Inflammatory macrophage treated with lipopolysaccharide for 4 hours (primary cell): ENCODE measurements at places on chromosomes 3 and 15.
A peak's percentile ranks its signal among the peaks of the same experiment; 100 is the strongest.

GRCh38 chr3:4503050-4503449 is 9.9 kb downstream of the ITPR1 start:
- DNase-seq: no peak

DNA sequence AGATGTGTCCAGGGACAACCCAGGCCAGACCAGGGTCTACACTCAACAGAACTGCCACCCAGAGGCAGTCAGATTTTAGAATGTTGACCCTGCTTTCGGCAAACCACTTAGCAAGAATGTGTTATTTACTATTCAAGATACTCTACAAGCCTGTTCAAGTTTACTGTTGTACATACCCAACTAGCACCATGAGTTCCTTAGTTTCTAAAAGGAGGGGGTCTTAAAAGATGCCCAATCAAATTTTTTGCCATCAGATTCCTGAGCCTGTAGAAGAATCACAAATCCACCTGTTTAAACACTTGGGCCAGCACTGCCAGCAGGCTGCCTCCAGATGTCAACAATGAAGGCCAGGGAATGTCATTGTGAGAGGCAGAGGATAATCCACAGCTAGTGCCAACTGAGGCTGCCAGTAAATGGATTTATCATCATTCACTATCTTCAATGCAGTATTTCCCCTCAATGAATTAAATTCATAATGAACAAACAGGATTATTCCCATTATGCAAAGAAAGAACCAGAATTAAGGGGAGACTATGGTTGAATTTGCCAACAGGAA is 43.5 kb upstream of the SNRPA1 start:
- no peak for DNase-seq

- no peak for DNase-seq
Observed at GRCh38 chr3:117761703-117762620, 1052.4 kb downstream of the TUSC7 start.

DNA sequence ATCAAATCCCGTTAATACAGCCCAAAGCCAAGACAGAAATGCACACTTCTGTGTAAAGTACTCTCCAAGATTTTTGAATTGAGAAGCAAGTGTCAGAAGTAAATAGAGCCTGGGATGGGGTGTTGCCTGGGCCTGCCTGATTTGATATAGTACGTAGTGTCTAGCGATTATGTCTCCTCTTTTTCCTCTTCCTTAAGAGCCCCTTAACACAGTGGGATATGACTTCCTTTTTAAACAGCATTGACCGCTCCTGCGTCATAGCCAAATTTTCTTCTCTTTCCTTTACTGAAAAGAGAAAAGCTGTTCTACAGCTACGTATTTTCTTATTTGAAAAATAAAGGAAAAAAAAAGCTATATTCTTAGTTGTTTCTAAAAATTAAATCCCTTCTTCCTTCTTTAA is 97.7 kb downstream of the PLCL2 start:
- DNase-seq: no peak

GRCh38 chr3:4562595-4562994 is 69.4 kb downstream of the ITPR1 start:
- no peak for DNase-seq

DNA sequence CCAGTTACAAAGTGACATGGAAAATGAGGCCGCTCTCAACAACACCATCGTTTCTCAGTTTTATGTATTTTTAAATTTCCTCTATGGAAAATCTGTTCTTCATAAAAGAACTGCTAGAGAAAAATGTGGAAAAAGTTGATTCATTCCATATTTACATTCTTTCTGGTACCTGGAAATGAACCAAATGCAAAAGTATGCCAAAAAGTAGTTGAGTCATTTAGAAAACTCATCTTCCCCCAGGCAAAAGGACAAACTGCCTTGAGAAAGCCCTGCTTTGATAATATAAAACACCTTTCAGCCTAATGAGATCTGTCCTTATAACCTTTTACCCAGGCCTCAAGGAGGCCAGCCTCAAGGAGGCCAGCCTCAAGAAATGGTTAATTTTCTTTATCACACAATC is 283.0 kb upstream of the VEPH1 start:
- no peak for DNase-seq

GRCh38 chr15:55318588-55319494 is at the start of the genes PIGB and PIGBOS1:
TSS of gene PIGB (plus strand) at chr15:55319222. CDS start at chr15:55319251, 29 bp downstream.
TSS of gene PIGBOS1 (minus strand) at chr15:55319123. CDS start at chr15:55317792, 1,331 bp downstream.
- DNase-seq: peak; percentile 91

DNA sequence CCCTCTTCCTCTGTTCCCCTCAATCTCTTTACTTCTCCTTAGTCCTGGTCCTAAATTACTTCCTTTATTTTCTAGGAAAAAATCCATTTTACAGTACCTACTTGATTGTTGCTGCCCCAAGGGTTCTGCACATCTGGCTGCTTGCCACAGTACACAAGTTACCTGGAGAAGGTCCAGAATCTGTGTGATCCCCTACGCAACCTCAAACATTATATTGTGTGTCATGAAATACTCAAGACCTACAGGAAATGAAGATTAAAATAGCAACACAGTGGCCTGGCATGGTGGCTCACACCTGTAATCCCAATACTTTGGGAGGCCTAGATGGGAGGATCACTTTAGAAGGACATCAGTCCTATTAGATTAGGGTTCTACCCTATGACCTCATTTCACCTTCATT is 48.7 kb downstream of the PRKAR2A start:
- no peak for DNase-seq

DNA sequence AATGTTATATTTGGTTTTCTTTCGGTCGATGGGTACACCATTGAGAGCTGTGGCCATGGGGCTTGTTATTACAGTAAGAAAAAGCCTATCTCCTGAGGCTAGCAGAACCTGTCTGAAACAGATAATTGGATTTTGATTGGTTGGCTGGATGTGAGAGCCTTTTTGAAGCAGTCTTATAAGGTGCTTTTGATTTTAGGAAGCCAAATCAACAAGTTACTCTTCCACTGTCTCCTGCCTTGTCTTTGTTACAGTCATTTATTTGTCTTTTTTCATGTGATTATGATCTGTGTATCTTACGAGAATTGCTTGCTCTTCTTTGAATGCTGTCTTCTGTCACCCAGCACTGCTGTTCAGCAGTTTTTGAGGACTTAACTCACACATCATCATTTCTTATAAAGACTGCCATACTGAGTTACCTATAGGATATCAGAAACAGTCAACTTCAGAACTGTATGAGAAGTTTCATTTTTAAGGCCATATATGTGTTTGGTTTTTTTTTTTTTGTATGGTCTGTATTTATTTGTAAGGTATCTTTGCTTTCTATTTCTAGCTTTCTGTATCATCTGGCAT is 51.1 kb downstream of the MEF2A start:
- DNase-seq: no peak

DNA sequence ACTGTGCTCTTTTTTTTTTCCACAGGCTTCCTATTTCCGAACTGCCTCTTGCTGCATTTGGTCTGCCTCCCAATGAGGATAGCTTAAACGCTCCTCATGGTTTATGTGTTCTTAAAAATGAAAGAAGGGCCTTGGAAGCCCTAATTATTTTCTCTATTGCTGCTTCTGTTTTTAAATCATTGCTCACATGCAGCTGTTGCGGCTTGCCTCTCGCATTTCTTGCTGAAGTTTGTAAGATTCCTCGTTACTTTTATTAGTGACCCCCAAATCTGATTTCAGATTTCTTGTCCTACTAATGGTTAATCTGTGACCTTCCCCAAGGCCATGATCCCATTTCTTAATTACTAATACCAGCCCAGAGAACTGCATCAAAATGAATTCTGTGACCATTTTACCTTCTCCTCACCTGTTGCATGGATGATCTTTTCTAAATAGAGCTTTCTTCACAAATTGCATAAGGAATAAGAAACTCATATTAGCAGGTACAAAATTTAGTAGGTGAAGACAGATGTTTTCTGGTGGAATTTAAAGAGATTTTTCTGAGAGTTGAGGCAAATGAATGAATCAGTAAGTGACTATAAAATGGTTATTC is 1.8 kb downstream of the UBE2E1 start:
- DNase-seq: peak; percentile 50

- DNase-seq: no peak
Observed at GRCh38 chr3:152359385-152360248, 90.9 kb downstream of the MBNL1 start.

- DNase-seq: no peak
Observed at GRCh38 chr15:96535148-96535547, 204.6 kb downstream of the NR2F2 start.

DNA sequence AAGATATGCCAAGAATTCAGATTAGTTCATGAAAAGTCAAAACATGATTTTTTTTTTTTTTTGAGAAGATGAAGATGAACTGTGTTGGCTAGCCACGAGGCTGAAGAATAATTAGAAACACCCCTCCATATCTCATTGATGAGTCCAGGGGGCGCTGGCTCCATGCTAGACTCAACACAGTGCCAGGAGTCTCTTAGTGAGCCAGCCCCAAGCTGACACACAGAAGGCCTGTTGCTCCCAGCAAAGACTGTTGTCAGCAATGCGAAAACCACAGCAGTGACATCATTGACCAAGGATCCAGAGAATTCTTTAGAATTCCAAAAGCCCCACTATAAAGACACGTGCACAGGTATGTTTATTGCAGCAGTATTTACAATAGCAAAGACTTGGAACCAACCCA is 185.2 kb downstream of the ANXA2 start:
- DNase-seq: no peak

- DNase-seq: no peak
Observed at GRCh38 chr15:69869291-69869690, 228.4 kb downstream of the TLE3 start.

GRCh38 chr3:119293105-119293870 is 895 bp upstream of the ARHGAP31 start:
- DNase-seq: no peak

DNA sequence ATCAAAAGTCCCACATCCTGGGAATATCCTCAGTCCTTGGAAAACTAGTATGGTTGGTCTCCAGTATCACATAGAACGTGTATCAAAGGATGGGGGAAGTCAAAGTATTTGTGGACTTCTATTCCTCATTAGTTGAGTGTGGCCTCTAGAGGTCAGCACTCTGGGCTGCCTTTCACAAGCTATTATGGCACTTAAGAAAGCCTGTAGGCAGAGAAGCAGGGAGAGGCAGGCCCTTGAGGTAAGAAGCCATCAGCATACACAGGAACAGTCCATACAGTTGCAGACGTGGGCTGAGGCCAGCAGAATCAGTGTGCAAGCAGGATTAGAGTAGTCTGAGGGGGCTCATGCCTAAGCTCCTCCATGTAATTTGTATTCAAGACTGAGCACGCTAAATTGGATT is 341.7 kb downstream of the CLSTN2 start:
- DNase-seq: no peak

DNA sequence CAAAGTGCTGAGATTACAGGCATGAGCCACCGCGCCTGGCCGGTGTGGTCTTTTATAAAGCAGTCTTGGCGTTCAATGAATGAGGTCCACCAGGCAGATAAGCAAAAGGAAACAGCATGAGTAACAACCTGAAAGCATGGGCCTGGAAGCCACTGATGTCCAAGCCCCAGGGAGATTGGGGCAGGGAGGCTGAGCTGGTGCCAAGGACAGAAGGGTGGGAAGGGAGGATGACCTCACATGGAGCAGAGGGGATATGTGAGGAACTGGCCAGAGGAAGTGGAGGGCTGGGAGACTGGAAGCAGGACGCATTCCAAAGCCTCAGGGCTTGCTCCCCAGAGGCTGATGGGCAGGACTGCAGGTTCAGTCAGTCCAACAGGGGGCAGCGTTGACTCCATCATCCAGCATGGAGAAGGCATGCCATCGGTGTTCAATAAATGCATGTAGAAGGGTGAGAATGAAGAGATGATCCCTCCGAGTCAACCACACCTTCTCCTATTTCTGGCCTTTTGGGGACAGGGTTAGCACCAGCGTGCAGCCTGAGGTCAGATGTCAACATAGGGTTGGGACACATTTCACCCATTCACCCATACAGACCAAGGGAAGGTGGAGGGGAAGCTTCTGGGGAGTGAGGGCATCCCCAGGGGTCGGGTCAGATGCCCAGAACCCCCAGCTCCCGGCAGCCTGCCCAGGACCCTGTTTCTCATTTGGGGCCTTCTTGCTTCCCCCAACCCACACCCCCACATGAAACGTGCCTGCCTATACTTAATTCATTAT is 14.8 kb downstream of the MYL3 start:
- DNase-seq: peak; percentile 35

GRCh38 chr3:59563072-59563605 is 513.3 kb upstream of the CFAP20DC start:
- DNase-seq: no peak

DNA sequence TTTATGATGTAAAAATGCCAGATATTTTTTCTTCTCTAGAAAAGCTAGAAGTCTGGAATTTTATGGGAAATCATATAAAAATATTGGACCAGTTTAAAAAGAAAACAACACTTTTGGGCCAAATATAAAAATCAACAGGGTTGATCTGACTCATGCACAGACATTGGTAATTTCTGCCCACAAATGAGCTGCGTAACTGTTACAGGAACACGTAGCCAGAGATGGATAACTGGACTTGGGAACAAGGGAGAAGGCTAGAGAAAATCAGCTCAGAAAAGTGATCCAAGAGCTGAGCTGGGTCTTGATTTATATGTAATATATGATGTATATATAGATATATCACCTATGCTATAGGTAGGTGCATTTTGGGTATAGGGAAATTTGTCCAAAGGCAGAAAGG is 36.8 kb upstream of the NAALADL2 start:
- no peak for DNase-seq

GRCh38 chr15:101359365-101359947 is 64.4 kb upstream of the SNRPA1 start:
- no peak for DNase-seq

DNA sequence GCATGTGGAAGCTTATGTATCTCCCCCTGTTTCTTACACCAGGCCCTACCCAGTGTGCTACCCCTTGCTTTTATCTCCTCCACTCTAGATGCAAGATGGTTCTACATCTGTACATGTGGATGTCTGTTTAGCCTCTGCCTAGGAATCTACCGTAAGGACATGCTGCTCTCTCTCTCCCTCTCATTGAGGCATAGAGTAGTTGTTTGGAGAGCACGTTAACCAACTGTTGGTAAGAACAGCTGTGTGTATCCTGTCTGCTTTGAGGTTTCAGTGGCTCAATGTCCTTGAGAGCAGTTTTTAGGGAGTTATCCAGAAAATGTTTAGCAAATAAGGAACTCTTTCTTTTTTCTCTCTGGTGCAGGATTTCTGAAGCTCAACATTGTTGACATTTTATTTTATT is 152.8 kb downstream of the DNAJB8 start:
- no peak for DNase-seq

DNA sequence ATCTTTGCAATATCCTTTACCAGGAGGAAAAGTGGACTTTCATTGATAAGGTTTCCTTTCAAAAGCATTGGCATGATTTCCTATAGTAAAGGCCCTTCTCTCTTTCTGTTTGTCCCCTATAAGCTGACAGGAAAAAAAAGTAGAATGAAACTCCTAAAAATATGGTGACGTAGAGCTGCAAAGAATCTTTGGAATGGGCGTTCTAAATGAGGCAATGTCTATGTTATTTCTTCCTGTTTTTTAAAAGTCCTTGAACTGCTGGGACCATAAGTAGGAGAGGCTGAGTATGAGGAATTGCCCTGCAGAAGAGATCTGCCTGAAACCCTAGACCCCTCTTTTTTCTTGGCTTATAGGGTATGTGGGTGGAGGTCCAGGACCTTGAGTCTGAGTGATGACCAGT is 17.2 kb downstream of the ST3GAL6 start:
- DNase-seq: peak; percentile 21
